ENCODE measurements at places on chromosomes 4 and X.

DNA sequence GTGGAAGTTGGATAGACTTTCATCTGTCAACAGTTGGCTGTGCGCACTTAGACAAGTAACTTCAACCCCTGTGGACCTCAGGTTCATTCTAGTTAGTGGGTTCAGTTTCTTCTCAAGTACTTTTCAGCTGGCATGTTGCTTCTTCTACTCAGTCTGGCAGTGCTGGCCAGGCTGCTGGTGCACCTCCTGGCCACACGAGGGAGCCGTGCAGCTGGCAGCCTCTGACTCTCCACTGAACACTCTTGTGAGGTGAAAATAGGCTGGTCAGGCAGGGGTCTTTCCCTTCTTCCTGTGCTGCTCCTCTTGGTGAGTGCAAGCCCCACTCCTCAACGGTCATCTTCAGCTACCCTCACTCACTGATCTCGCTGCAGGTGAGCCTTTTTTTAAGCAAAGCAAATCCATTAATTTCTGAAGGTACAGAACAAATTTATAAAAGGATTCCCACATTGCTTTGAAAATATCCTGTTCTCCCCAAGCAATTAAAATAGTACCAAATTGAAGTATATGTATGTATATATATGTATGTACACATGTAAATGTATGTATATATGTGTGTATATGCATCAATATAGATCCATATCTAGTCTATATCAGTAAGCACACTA is 30.6 kb downstream of the LONRF3 start:
- DNase-seq: no peak

- no peak for DNase-seq
Measured at GRCh38 chr4:1794809-1795298, 1.8 kb downstream of the FGFR3 start.

GRCh38 chrX:43581888-43582539 is 74.1 kb upstream of the MAOA start:
- DNase-seq: no peak

DNA sequence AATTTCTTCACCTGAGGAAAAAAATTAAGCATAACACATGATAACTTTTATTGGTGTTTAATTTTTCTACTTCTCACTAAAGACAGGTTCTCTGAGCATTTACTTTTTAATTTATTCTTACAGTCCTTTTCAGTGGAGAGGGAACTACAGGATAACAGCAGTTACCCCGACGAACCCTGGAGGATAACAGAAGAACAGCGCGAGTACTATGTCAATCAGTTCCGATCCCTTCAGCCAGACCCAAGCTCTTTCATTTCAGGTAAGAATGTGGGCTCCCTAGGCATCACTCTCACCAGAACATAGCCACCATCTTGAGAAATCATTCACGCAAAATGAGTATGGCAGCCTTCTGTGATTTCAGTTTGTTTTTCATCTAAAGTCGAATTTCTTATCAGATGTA is 100.8 kb downstream of the REPS2 start:
- no peak for DNase-seq

DNA sequence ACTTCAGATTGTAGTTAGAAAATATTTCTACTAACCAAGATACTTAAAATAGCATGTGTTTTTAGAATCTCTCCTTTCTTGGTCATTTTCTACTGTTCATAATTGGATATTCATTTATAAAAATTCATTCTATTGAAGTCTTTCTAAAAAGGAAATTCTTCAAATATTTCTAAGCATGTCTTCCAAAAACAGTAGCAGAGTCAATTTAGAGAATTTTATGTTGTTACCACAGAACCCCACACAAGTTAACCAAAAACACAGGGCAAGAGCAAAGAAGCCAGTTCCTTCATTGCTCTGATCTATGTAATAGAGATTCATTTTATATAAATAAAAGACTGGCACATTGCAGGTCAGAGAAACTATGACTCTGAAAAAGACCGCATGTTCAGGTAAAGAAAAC is 345.1 kb upstream of the PITX2 start:
- DNase-seq: no peak

GRCh38 chrX:771536-771935 is 140.9 kb downstream of the SHOX start:
- DNase-seq: no peak

- no peak for DNase-seq
Measured at GRCh38 chrX:69307756-69308155, 142.5 kb upstream of the PJA1 start.

DNA sequence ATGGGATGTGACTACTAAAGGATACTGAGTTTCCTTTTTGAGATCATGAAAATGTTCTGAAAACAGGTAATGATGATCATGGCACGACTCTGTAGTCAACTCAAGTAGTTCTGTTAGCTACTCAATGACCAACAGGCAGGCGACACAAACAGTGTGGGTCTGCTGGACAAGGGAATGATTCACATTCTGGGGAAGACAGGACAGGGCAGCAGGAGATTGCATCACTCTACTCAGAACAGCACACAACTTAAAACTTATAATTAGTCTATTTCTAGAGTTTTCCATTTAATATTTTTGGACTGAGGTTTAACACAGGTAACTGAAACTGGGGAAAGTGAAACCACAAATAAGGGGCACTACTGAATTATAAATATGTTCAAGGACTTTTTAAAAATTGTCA is 365.2 kb downstream of the PRDM5 start:
- no peak for DNase-seq

GRCh38 chrX:112851806-112852205 is 11.2 kb upstream of the AMOT start:
- no peak for DNase-seq

Data from dorsolateral prefrontal cortex (tissue), 122 donors.